ENCODE measurements at places on chromosomes 3 and 15.

DNA sequence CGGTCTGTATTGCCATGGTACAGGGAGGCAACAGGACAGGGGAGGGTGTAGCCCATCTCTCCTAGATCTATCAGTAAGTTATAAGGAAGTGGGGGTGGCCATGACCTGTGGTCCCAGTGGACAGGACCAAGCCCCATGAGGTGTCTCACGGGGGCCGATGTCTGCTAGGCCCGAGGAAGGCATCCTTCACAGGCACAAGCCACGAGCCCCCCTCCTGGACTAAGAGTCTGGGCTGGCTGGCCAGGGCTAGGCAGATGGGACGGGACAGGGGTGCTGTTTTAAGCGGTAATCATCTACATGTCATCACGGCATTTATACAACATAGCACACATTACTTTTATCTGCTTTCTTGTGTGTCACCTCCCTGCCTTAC lies 2.6 kb upstream of the TBC1D2B start:
- DNase-seq: no peak

DNA sequence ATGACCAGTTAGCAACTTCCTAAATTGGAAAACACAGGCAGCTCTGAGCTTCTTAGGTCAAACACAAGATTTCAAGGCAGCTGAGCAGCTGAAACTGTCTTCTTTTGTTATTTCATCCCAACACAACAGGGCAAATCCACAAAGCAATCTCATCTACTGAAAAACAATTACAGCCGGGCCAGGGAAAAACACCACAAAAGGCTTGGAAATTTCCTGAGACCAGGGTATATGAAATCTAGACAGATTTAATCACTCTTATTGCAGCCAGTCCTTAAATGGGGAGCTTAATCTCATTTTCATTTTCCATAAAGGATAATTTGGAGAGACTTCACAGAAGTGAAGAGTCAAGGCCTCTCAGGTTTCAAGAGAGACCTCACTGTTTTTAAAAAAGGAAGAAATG lies 181.8 kb downstream of the SSR3 start:
- no peak for DNase-seq

GRCh38 chr3:119531151-119531550 lies 28.3 kb downstream of the CD80 start:
- DNase-seq: no peak

DNA sequence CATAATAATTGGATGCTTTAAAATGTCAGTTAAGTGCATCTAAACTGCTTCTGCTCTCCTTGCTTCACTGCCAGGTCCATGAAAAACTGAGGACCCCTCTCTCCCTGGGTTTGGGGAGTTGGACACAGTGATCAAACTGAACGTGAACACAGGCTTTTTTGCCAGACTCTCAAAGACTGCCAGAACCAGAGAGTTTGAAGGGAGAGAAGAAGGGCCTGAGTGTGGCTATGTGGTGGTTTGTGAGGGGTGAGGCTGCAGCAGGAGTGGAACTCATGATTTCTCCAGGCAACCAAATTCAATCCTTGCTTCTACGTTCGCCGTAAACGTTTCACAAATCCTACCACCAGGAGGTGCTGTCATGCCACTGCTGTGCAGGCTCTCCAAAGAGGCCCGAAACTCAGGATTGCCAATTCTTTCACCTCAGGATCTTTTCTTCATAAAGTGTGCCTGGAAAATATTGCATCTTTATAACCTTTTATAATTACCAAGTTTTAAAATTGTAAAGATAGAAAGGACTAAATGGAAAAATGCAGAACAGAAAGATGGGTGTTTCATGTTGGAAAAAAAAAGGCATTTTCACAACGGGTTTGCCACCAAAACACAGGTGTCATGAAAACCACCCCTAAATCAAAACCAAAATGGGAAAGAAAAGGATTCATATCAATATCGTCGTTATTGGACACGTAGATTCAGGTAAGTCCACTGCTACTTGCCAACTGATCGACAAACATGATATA lies 19.7 kb downstream of the TM4SF4 start:
- no peak for DNase-seq

- DNase-seq: no peak
Observed at GRCh38 chr3:157263027-157263426, 103.1 kb upstream of the CCNL1 start.

GRCh38 chr15:62989366-62990055 lies 53.0 kb upstream of the TPM1 start:
- no peak for DNase-seq

DNA sequence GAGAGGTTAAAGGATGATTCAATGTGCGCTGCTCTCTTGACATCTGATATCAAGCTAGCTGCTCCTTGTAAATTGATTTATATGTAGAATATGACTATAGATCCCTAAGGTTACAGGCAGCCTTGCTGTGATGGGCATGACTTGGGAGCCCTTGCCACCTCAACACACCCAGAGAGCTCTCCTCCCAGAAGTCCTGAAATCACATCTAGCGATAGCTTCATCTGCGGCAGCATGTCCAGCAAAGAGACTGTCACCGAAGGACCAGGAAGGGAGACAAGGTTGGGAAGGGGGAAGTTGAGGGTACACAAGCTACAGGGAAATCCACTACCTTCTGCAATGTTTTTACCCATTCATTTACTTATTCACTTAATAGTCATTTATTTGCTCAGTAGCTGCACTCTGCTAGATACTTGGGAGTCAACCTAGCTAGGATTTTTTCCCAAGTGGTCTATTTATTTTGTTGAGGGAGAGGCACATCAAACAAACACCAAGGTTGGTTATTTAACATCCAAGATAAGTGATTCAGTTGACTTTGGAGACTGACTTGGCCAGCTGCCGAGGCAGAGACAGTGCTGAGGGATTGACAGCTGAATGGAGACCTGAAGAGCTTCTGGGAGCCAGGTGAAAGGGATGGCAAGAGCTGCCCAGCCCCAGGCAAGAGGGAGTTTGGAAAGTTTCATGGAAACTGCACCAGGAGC lies 205.8 kb upstream of the IL12A start:
- no peak for DNase-seq

GRCh38 chr15:85684174-85684710 lies 110.5 kb downstream of the KLHL25 start:
- no peak for DNase-seq

GRCh38 chr15:70507772-70508371 lies 255.5 kb downstream of the UACA start:
- no peak for DNase-seq

GRCh38 chr3:130712718-130713423 lies 33.8 kb downstream of the PIK3R4 start:
- no peak for DNase-seq

DNA sequence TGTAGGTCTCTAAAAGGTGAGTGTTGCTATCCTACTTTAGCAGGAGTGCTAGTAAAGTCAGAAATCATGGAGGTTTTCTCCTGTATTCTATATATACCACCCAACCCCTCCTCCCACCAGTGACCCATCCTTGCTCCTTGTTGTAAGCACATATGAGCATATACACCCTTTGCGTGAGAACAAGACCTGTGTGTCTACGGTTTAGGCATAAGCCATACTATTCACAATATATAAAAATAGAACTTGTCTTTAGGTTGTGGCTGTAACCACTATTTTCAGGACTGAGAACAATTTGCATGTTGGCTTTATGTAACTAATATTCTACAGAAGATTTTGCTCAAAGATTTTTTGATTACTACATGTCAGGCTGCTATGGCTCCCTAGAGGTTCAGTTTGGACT lies 59.1 kb upstream of the TOP2B start:
- no peak for DNase-seq

GRCh38 chr15:50229336-50229735 lies 36.2 kb downstream of the HDC start:
- no peak for DNase-seq

DNA sequence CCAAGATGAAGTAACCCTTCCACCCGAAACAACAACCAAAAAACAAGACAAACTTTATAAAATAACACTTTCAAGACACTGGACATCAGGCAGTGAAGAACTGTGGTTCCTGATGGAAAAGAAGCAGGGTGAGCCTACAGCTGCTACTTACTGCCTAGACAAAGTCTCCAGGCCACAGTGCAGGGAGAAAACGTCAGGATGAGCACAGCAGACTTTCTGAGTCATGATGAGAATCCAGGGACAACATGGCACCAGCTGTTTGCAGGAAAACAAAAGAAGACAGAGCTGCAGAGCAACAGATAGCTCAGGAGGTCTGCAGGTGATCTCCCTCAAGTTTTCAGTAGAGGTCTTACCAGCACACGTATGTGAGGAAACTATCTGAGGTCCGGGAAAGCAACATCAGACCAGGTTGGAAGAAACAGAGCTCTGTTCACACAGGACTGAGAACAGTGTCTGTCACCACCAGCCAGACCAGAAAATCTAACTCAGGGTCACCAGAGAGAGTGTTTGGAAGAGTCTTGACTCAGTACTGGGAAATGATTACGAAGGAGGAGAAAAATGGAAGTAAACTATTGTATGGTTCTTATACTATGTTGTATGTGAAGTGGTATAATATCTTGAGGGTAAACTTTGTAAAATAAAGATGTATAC lies 108.9 kb downstream of the ANO10 start:
- no peak for DNase-seq

- DNase-seq: peak; percentile 80
Observed at GRCh38 chr3:73624017-73624820, 522 bp downstream of the PDZRN3 start.

DNA sequence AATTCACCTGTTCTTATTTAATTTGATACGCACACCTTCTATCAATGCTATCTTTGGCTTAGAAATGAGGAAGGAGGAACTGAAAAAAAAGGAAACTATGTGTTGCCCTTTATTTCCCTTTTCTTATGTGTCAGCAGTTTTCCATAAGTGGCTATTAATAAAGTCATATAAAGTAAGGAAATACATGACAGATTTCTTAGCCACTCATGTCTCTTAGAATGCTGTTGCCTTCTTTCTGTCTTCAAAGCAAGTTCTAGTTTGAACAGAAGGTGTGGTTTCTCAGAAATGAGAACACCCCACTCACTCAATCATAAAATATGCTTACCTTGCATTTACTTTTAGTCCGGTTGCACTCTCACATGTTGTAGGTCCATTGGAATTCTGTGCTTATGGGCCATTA lies 640.5 kb upstream of the GRM7 start:
- DNase-seq: no peak

DNA sequence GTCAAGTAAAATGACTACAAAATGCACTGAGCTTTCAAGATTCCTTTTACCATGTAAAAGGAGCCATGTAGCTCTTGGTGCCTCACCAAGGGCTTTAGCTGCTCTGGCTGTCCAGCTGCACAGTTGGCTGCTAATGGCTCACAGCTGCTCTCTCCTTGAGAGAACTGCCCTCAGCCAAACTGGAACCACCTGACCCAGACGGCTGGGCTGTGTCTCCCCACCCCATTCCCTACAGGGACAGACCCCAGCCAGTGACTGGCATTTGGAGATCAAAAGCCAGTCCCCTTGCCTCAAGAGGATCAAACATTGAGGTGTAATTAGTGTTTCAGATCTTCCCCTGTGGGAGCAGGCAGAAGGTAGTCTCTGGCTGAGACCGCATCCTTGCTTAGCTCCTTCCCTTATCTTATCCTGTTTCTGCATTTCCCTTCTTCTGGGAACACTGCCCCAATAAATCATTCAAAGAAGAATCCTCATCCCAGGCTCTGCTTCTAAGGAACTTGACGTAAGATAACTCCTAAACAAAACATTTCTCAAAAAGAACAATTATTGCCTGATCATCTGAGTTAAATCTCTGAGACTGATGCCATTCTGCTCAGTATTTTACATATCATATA lies 28.6 kb upstream of the UBE2E2 start:
- DNase-seq: no peak

GRCh38 chr3:62051506-62051905 lies 321.8 kb downstream of the FEZF2 start:
- DNase-seq: no peak

GRCh38 chr15:100682468-100682867 lies 80.1 kb downstream of the ASB7 start:
- DNase-seq: no peak

GRCh38 chr3:190197346-190197763 lies 76.7 kb upstream of the P3H2 start:
- no peak for DNase-seq

GRCh38 chr15:59456114-59456513 lies 18.1 kb downstream of the FAM81A start:
- DNase-seq: no peak

DNA sequence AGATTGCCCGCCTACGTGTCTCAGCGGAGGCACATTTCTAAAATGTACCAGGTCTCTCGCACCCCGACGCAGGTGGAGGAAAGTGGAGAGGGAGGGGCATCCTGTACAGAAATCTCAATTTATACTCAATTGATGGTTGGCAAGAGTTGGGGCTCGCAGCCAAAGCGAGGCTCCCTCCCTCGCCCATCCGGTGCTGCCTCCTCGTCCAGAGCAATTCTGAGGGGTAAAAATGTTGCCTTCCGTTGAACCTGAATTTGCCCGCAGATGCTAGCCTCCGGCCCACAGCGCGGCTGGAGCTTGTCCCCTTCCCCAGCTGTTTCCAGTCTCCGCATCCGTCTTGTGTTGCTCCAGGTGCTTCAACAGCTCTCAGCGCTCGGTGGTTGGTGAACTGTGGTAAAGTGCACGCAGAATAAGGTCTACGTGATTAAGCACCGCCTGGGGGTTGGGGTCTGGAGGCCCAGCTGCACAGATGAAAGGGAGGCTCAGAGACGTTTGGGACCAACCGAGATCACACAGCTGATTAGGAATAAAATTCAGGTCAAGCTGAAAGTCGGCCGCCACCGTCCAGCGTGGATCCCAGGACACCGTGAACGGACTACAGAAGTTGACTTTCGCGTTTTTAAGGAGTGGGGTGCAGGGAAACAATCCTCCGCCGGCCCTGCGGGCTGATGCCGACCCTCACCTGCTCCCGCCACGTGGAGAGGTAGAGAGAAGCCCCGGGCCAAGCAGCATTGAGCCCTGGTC lies 846 bp upstream of the POLG start:
- DNase-seq: no peak

GRCh38 chr3:134654031-134654430 lies 3.2 kb upstream of the KY start:
- DNase-seq: peak; percentile 4

DNA sequence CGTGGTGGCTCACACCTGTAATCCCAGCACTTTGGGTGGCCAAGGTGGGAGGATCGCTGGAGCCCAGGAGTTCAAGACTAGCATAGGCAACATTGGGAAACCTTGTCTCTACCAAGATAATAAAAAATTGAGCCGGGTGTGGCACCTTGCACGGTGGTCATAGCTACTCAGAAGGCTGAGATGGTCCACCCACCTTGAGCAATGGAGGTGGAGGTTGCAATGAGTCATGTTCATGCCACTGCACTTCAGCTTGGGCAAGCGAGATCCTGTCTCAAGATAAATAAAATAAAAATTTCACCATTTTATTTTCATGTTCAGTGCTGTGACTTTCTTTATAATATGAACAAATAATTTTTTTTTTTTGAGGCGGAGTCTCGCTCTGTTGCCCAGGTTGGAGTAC lies 12.5 kb downstream of the MAPK6 start:
- DNase-seq: no peak

- DNase-seq: no peak
Observed at GRCh38 chr3:32568953-32569352, 1.7 kb downstream of the DYNC1LI1 start.

All from coronary artery (tissue), 2 donors.